ENCODE measurements at places on chromosomes 11 and 22.

DNA sequence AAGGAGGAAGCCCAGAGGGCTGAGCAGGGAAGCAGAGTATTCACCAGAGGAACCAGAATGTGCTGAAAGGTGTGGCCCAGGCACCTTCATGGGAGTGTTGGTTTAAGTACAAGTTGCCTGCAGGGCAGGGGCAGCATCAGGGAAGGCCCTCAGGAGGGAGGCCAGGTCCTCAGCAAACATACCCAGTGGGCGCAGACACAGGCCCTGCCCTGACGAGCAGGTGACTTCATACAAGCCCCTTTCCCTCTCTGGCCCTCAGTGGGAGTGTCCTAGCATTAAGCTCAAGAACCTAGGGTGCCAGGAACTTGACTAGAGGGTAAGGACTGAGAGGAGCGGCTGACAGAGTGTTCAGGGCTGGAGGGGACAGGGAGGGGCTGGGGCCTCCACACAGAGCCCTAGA, 7.5 kb upstream of the CASTOR1 start:
- no peak for DNase-seq

DNA sequence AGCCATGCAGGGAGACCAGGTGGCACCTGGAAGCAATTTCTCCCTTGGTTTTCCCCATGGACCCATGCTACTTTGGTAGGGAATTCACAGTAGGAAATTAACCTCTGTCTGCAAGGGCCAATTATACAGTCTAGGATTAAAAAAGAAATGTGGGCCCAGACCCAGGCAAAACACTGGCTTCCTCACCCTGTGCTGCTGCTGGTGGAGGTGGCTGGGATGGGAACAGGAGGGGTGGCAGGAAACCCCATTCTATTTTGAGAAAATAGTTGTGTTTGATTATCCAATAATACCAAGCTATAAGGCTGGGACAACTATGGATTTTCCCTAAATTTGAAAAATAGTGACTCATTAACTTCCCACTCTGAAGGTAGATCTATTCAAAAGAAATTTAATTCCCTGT, 417.0 kb upstream of the NARS2 start:
- no peak for DNase-seq

DNA sequence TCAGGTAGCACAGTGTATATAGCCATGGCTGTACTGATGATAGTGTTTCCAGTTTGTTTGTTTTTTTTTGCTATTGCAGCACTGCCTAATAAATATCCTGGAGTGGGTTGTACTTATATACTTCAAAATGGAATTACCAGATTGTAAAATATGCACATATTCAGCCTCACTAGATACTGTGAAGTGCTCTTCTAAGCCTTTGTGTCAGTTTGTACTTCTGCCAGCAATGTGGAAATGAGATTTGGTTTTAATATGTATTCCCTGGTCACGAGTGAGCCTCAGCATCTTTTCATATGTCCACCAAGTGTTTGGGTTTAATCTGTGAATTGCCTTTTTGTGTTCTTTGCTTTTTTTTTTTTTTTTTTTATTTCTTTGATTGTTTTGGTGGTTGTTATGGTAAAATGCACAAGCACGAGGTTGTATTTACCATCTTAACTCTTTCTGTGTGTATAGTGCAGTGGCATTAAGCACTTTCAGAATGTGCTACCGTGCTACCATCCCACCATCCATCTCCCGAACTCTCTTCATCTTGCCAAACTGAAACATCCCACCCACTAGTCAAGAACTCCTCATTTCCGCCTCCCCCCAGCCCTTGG, 34.9 kb downstream of the ST3GAL4 start:
- DNase-seq: no peak

DNA sequence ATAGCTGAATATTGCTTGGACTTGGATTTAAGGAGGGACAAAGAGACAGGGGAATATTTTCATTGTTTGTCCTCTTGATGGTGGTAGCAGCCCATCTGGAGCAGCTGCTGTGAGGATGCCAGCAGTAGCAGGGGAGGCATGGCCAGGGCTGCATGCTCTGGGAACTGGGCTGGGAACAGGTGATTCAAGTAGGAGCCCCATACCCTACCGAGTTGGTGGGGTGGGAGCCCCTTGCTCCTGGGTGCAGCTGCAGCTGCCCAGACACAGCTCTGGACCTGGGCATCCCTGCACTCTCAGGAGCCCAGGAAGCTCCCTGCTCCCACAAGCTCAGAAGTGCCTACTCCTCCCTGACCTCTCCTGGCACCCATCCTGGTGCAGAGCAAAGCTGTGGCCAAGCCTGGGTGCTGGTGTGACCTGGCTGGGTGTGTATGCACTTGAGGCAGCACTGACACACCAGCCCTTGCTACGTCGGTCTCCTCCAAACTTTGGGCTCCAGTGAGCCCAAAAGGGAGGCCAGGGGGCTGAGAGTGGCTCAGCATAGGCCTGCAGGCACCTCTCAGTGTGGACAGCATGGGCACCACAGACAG, 341.8 kb upstream of the CCDC179 start:
- DNase-seq: no peak

GRCh38 chr11:34243600-34244464, 114.0 kb downstream of the ABTB2 start:
- DNase-seq: no peak

DNA sequence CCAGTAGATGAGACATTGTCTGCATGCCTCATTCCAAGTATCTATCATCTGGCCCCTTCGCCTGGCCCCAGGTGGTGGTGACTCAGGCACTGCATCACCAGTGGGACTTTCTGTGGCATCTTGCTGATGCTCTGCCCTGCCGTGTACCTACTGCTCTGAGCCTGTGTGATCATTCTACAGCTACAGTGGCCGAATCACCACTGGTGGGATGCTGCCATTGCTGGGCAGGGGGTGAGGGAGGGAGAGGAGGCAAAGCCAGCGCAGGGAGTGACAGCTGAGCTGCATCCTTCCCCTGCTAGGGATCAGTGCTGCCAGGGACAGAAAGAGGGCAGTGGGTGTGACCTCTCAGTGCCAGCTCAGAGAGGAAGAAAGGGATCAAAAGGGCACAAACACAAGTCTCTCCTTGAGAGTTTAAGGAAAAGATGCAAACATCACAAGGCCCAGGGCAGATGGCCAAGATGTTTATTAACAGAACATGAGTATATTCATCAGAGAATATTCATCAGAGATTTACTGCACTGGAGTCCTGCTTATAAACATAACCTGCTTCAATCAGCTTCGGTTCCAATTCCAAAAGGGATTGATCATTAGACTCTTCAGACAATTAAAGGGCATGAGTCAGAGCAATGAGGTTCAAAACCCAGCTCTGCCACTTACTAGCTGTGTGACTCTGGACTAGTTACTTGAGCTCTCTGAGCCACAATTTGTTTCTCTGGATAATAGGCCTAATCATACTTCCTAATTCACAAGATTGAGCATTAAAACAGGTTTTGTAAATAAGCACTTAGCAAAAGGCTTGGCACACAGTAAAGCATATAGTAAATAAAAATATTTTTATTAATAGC, 109.8 kb downstream of the NAT10 start:
- no peak for DNase-seq

- DNase-seq: no peak
Measured at GRCh38 chr11:116384407-116384806, 388.4 kb downstream of the BUD13 start.

DNA sequence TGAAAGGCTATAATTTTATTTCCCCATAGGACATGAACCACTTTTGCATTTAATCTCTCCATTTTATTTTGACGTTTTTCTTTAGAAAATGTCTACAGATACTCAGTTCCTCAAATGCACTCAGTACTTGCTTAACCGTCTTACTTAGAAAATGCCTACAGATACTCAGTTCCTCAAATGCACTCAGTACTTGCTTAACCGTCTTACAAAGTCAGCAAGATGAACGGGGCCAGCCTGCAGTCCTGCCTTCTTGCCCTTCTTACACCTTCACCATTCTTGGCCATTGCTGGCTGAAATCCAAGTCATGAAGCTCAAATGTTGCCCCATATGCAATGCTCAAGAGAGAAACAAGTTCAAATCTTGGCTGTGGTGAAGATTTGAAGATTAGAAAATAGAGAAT, 34.1 kb downstream of the CSNK2A3 start:
- no peak for DNase-seq

DNA sequence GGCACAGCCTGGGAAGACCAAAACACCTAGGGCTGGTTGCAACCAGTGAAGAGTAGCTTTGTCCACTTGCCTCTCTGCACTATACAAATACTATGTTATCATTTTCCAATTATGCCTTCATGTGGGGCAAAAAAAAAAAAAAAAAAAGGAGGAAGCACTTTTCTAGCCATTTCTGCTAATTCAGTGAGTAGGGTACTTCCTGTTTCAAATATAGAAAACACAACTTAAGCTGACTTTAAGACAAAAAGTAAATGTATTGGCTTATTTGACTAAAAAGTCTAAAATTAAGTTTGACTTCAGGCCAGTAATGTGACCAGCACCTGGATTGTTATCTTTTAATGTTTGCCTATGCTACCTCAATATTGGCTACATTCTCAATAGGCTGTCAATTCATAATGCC, 15.3 kb downstream of the CCDC73 start:
- DNase-seq: no peak

DNA sequence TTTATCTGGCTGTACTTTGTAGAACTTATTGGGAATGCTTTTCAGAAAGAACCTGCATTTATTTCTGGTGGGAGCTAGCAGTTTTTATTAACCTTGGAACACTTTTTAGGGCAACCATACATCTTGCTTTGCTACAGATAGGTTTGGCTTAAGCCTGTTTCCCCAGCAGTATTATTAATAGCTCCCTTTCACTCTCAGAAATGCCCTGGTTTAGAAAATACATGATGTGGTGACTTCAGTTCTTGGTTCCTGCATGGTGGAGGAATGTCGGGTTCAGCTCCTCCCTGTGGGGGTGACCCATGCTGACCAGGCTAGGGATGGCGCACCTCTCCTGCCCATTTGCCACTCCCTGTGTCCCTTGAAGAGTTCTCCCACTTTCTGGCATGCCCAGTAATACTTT, 28.2 kb downstream of the ZBED4 start:
- no peak for DNase-seq

GRCh38 chr11:21472261-21472660, 720.6 kb upstream of the ANO5 start:
- no peak for DNase-seq

GRCh38 chr22:18056807-18057474, 20.8 kb upstream of the PEX26 start:
- DNase-seq: no peak

DNA sequence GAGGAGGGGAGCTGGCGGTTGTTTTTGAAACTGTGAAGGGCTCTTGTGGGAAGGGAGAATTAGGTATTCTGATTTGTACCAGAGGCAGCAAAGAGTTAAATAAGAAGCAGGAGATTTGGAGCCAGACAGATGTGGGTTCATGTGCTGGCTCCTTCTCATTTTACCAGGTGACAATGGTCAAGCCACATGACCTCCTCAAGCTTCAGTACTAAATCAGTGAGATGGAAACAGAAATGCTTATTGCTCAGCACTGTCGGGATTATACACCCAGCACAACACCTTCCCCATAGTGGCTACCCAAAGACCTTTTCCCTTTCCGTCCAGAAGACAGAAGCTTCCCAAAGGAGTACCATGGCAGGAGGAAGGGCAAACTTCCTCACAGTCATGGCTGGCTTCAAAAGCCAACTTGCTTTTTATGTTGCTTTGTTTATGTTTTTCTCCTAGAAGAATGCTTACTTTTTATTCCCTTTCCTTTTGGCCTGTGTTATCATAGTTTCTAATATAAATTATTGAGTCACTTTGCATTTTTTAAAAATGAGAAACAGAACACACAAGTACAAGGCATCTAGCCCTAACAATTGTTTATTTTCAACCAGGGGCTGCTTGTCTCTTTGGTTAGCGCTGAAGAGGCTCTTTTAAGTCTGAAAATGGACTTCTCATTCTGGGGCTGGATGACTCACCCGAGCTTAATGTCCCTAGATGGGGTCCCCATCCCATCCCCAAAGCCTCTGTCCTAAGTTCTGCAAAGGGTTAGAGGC, 181.5 kb upstream of the ZBED5 start:
- DNase-seq: no peak

DNA sequence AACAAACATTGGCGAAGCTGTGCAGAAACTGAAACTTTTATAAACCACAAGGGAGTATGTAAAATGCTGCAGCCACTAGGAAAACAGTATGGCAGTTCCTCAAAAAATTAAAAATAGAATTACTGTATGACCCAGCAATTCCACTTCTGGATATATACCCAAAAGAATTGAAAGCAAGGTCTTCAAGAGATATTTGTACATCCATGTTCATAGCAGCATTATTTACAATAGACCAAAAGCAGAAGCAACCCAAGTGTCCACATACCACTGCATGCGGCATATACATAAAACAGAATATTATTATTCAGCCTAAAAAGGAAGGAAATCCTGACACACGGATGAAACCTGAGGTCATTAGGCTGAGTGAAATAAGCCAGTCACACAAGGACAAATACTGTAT, 85.8 kb downstream of the RELT start:
- DNase-seq: no peak

DNA sequence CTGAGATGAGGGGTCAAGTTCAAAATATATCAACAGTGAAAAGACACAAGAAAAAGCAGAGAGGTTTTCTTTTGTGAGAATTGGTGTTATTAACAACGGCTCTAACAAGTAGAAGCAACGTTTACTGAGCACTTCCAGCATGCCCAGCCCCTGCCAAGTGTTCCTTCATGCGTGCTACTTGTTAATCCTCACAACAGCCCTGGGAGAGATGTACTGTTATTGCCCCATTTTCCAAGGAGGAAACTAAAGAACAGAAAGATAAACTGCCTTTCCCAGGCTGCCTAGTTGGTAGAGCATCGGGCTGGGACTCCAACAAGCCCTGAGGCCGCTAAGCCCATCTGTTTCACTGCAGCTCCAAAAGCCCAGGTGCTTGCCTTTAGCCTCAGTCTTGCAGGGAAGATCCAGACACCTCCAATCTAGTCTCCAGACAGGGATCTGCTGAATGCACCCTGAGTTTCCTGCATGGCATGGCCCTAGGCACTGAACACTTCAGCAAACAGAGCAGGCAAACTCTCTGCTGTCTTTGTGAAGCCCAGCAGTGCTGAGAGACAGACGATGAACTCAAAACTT, 25.5 kb downstream of the SPATA19 start:
- no peak for DNase-seq

DNA sequence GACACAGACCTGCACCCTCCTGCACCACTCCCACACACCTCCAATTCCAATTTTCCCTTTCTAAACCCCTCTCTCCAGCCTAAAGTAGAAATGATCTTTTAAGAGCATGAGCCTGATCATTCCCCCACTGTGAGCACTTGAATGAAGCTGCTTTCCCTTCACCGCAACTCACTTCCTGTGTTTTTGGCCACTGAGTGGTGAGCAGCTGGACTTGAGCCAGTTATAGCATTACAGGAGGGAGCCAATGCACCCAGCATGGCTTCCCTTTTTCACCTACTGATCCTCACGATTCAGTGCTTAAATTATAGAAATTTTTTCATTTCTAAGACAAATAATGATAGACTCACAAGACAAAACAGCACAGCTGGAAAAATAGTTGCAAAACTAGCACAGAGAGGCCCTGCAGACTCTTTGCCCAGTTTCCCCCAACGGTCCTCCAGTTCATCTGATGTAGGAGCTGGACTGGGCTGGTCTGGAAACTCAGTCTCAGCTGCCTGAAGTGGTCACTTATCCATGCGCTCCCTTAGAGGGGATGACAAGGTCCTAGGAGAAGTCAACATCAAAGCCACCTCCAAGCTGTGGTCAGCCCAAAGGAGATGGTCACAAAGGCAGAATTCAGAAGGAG, 9.7 kb upstream of the APOL4 start:
- DNase-seq: peak; percentile 16
